ENCODE measurements at places on chromosomes 2 and 18.

- no peak for DNase-seq
These were observed 90.8 kb downstream of the TTN start for GRCh38 chr2:178716394-178716793.

- no peak for DNase-seq
These were observed 180.6 kb downstream of the ZNF407 start for GRCh38 chr18:74778191-74778847.

DNA sequence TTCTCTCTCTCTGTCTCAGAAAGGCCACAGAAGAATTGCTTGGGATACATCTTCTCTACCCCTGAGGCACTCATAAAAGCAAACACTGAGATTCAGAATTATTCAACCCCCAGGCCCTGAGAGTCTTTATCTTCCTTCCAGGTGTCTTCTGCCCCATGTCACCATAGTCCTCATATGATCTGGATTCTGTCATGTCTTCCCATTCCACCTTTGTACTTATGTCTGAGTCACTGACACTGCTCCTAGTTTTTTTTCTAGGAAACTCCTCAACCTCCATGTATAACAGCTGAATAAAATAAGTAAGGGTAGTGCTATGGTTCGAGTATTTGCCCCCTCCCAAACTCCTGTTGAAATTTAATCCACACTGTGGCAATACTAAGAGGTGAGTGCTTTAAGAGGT, 11.6 kb downstream of the HIBCH start:
- no peak for DNase-seq

DNA sequence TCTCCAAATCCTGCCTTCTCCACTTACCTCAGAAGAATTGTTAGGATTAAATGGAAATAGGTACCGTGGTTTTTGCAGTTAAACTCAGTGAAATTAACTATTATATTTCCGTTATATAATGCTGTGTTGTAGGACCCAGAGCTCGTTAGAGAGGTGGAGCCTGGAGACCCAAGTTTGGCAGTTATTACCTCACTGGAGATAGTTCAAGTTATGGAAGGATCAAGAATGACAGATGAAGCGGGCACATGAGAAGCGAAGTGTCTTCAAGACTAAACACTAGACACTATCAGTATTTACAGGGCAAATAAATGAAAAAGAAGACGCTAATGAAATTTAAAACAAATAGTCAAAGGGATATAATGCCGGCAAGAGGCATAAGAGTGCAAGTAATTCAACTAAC, 866 bp downstream of the CWC22 start:
- no peak for DNase-seq

GRCh38 chr2:208360259-208361076, 46.1 kb upstream of the PTH2R start:
- DNase-seq: no peak

- no peak for DNase-seq
These were observed 37.7 kb downstream of the PIK3C3 start for GRCh38 chr18:41992703-41993102.

GRCh38 chr2:190094316-190094871, 31.9 kb upstream of the MSTN start:
- no peak for DNase-seq

DNA sequence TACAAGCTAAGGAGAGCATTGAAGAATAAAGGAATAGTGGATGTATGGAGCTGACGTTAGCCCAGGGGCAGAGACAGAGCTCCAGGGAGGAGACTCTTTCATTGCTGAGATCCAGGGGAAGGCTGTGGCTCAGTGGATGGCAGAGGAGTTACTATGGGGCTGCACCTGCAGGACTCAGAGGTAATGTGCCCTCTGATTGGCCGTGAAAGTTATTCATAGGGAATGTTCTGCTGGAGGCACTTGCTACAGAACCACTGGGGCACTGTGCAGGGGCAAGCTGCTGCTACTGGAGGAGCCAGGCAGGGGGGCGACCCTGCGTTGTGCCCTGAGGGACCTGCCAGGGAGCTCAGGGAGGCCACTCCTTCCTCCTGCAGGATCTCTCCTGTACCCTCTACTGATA, 199.2 kb downstream of the PTPRM start:
- no peak for DNase-seq

DNA sequence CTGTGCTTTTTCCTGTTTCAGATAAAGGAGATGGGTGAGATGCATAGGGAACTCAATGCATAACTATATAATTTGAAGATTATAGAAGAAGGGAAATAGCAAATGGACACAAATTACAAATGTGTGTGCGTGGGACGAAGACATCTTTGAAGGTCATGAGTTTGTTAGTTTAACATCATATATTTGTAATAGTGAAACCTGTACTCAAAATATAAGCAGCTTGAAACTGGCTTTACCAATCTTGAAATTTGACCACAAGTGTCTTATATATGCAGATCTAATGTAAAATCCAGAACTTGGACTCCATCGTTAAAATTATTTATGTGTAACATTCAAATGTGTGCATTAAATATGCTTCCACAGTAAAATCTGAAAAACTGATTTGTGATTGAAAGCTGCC, 16.4 kb upstream of the MSH2 start:
- DNase-seq: no peak

DNA sequence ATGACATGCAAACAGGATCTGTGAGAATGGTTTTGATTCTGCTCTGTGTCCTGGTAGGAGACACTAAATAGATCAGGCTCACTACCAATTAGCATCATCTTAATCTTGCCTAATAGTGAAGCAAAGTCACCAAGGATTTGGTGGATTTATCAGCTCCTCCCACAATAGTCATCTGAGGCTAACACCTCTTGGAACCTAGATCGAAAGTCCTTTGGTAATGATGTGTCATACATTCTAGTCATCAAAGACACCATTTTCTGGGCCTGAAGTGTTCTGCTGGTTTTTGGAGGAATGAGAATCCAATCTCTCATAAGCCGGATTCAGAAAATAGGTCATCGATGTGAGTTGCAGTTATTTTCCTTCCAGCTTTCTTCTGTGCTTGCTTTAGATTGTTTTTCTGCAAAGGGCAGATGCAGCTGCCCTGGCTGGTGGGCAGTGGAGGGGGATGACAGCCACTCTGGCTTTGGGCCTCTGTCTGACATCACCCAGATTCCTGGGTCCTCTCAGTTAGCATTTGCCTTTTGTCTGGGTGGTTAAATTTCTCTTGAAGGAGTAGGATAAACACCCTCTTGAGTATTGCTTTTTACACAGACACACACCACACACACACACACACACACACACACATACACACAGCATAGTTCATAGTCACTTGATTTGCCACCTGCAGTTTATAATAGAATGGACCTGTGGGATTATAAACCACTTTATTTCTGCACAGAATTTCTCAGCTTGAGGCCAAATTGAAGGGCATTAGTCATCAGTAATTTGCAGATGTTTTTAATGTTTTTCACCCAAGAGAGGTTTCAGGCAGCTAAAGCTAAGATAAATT, at the start of gene MYO3B:
Gene MYO3B, plus strand, starts transcription at position 198 of the 832 bp plus-strand sequence. Its CDS starts 141 bp downstream, at position 339.
- DNase-seq: no peak

GRCh38 chr2:11102956-11103860, 52.1 kb upstream of the SLC66A3 start:
- no peak for DNase-seq

DNA sequence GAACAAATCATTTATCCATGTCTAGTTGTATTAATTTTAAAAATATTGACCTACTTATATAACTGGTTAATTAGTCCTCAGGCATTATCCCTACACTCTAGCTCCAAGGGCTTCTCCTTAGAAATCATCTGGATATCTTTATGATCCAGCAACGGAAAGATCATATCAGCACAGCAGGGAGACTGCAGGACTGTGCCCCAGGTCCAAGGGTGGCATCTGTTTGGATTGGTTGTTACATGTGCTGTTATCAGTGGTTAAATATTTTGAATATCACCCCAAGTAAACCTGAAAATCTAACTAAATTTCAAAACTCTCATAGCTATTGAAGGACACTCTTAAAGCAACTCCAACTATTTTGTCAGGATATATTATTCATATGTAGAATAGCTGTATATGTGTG, 556.2 kb upstream of the ZEB2 start:
- DNase-seq: no peak

DNA sequence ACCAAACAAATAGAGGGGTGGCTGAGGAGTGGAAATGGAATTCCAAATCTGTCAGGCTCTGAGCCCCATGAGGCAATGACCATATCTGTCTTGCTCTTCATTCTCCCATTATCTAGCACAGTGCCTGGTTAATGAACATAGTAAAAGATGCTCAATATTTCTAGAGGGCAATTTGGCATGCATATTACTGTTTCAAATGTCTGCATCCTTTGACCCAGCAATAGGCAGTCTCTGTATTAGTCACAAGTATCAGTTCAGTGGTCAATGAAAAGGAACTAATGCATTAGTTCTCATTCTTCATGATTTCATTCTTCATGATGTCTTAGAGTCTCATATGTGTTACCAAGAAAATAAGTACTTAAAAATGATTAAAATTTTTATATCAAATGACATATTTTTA, 28.4 kb upstream of the MALL start:
- no peak for DNase-seq

- peak; percentile 43 for DNase-seq
These were observed 124.8 kb downstream of the FIGN start for GRCh38 chr2:163610817-163611556.

GRCh38 chr18:25518716-25519053, 166.7 kb upstream of the ZNF521 start:
- no peak for DNase-seq

DNA sequence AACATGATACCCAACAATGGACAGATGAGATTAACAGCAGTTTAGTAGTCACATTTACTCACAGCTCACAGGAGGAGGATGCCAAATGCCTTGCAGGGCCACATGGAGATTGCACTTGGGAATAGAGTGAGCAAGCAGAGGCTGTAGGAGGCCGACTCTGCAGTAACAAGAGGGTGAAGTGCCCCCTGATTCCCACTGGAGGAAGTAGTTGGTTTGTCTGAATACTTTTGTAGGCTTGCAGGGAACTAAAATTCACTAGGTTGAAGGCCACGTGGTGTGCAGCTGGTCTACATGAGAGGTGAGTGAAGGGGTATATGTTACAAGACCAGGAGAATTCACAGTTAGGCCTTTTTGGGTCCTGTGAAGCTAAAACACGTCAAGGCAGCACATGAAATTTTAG, 419.3 kb upstream of the TNP1 start:
- no peak for DNase-seq

Data from Calu3 (cell line).